Uterus (tissue), 4 donors: ENCODE measurements at places on chromosomes 6 and 20. TPM values are rescaled to one million over a fixed set of nuclear protein-coding genes. Genes with fewer than 3 reads are reported as not detected.
A peak's percentile ranks its signal among the peaks of the same experiment; 100 is the strongest.

GABRR1 gene
- total RNA-seq: not detected

CDS2 gene
- 22.5 TPM for total RNA-seq

ULBP1 gene
- not detected for total RNA-seq

CCN6 gene
- not detected for total RNA-seq

PRR18 gene
- total RNA-seq: not detected

TRIM40 gene
- total RNA-seq: not detected

APOM gene
- 1.9 TPM for total RNA-seq

GRCh38 chr20:58312836-58313235 is 3.3 kb downstream of the RAB22A start:
- peaks cover 3% of the 10 kb centered on the region for H3K4me1 ChIP-seq
- DNase-seq: no peak
- H3K36me3 ChIP-seq: no peaks in the 10 kb centered on the region
- H3K4me3 ChIP-seq: no peak overlapping the region

DNA sequence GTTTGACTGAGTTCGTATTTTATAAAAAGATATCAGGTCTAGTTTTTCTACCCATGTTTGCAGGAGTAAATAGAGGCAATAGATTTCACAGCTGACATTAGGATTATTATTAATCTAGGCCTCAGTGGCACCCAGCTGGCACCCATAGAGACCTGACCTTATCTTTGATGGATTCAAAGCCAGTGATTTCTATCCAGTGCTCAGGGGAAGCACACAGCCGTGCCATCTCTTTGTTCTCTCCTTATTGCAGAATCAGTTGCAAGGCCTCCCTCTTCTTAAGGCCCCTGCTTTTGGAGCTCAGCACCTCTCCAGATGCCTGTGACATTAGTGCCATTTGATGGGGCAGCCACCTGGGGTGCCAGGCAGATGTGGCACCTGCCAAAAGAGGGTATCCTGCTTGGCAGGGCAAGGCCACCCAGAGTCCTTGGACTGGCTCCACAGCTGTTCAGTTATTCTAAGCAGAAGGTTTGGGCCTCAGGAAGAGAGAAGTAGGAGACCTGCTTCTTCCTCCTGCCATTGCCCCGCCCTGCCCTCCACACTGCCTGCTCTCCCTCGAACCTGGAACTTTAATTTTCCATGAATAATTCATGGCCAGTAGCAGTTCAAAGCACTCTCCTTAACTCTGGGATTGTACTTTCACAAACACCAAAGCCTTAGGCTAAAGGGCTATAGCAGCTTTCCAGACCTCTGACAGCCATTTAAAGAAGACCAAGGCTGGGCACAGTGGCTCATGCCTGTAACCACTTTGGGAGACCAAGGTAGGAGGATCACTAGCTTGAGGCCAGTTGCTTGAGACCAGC is 206.3 kb downstream of the ZDHHC14 start:
- H3K27me3 ChIP-seq: no peaks in the 10 kb centered on the region
- no peak overlapping the region for H3K4me3 ChIP-seq
- H3K27ac ChIP-seq: no peak overlapping the region
- no peaks in the 10 kb centered on the region for H3K36me3 ChIP-seq
- H3K4me1 ChIP-seq: no peaks in the 10 kb centered on the region
- no peak for DNase-seq

DNA sequence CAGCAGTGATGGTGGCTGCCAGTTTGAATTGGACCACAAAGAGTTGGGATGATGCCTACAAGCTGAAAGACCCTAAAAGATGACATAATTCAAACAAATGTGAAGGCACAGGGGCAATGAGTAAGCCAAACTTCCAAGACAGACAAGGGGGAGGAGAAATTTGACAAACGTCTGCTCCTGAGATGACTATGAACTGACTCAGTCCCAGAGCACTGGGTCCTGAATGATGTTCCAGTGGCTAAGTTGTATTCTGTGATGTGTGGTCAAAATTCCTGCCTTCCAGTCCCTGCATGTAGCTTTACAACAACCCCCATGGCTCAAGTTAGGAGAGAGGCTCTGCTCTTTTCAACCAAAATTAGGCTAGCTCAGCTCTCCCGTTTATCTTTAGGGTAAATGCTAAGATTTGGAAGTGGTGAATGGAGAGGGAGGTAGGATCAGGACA is 86.1 kb upstream of the SIRPA start:
- no peaks in the 10 kb centered on the region for H3K4me1 ChIP-seq
- no peaks in the 10 kb centered on the region for H3K27me3 ChIP-seq
- H3K27ac ChIP-seq: no peak overlapping the region
- H3K4me3 ChIP-seq: no peak overlapping the region

GRCh38 chr20:19710336-19711120 is 47.5 kb upstream of the RIN2 start:
- no peaks in the 10 kb centered on the region for H3K36me3 ChIP-seq
- peaks cover 11% of the 10 kb centered on the region for H3K4me1 ChIP-seq
- peak overlapping the region; percentile 69 for H3K27ac ChIP-seq
- no peaks in the 10 kb centered on the region for H3K27me3 ChIP-seq
- peak; percentile 49 for DNase-seq

GRCh38 chr6:28053584-28053983 is 26.8 kb upstream of the ZNF165 start:
- H3K27me3 ChIP-seq: no peaks in the 10 kb centered on the region
- DNase-seq: no peak
- no peaks in the 10 kb centered on the region for H3K4me1 ChIP-seq
- H3K36me3 ChIP-seq: no peaks in the 10 kb centered on the region
- H3K27ac ChIP-seq: no peak overlapping the region

DNA sequence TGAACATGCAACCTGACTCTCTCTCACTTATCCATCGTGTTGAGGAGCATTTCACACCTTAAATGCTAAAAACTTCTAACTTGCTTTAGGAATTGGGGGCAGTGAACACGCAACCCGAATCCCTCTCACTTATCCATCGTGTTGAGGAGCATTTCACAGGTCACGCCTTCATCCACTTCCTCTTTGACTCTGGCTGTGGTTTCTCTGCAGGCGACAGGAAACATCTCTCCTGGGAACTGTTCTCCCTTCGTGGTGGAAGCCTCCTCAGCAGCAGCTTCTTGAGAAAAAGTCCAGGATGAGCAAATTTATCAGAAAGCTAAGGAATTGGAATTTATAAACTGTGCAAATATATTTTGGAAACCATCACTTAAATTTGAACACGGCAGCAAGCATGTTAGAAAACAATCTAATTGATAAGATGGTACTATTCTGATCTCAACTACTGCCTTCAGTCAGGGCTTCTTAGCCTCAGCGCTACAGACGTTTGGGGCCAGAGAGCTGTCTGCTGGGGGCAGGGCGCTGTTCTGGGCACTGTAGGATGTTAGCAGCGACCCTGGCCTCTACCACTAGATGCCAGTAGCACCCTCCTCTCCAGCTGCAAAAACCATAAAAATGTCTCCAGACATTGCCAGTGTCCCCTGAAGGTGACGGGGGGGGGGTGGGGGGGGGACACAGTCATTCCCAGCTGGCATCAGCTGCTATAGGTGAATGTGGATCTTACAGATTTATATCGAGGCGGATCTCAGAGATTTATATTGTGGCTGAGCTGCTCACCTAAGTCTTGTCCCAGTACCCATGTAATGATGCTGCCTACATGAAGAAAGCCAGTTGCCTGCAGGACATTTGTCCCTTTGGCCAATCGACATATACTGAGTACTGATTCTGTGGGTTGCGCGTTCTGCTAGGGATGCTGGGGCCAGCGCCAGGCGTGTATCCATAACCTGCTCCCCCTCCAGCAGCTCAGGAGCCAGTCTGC is 26.2 kb downstream of the CTCFL start:
- H3K27me3 ChIP-seq: no peaks in the 10 kb centered on the region
- H3K4me1 ChIP-seq: no peaks in the 10 kb centered on the region
- no peak overlapping the region for H3K4me3 ChIP-seq
- H3K27ac ChIP-seq: no peak overlapping the region
- no peak for DNase-seq

- H3K27ac ChIP-seq: no peak overlapping the region
- H3K36me3 ChIP-seq: no peaks in the 10 kb centered on the region
- no peak overlapping the region for H3K4me3 ChIP-seq
- DNase-seq: no peak
Observed at GRCh38 chr6:2579804-2580570, 170.7 kb downstream of the MYLK4 start.

DNA sequence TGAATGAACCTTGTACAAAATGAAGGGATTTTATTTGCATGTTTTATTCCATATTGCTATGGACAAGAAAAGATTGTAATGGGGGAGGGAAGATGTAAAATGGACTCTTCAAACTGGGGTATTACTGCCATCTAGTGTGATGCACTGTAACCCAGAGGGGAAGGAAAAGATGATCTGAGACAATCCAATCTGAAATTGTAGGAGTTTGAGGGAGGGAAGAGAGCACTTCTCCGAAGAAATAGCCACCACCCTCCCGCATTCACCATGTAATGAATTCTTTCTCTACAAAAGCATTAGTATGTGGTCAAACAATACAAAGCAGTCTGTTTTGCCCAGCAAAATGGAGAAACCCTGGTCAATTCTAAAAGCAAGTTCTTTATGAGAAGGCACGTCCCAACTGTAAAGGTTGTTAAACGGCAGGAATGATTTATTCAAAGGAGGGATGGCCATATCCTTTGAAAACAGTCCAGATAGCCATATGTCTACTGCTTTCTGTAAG is 679.5 kb upstream of the NRSN1 start:
- no peak overlapping the region for H3K27ac ChIP-seq
- no peak overlapping the region for H3K4me3 ChIP-seq
- H3K36me3 ChIP-seq: no peaks in the 10 kb centered on the region

DNA sequence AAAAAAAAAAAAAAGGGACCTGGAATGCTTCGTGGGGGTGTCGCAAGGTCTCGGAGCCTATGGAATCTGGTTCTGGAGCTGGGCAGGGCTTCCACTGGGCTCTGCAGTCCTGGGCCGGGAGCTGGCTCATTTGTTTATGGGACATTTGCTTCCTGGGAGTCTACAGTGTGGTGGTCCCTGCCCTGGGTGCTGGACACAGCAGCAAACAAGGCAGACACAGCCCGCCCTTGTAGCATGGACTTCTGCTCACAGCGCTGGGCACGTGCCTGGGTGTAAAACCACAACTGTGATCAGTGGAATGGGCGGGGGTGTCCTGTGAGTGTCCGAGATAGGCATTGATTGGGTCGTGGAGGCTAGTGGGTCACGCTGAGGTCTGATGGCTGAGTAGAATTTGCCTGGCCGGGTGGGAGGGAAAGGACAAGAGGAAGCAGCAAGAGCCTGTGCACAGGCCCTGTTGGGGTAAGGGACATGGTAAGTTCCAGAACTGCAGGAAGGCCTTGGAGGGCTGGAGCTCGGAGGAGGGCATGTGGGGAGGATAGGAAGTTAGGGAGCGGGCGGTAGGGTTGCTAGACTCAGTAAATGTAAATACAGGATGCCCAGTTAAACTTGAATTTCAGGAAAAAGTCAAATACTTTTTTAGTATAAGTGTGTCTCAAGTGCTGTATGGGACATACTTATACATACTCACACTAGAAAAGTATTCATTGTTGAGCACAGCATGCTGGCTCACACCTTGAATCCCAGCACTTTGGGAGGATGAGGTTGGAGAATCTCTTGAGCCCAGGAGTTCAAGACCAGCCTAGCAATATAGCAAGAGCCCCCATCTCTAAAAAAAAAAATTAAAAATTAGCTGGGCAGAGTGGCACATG is 61.3 kb upstream of the PMEPA1 start:
- no peak overlapping the region for H3K4me3 ChIP-seq
- no peaks in the 10 kb centered on the region for H3K36me3 ChIP-seq
- DNase-seq: no peak
- H3K27ac ChIP-seq: no peak overlapping the region
- H3K4me1 ChIP-seq: no peaks in the 10 kb centered on the region
- no peaks in the 10 kb centered on the region for H3K27me3 ChIP-seq

DNA sequence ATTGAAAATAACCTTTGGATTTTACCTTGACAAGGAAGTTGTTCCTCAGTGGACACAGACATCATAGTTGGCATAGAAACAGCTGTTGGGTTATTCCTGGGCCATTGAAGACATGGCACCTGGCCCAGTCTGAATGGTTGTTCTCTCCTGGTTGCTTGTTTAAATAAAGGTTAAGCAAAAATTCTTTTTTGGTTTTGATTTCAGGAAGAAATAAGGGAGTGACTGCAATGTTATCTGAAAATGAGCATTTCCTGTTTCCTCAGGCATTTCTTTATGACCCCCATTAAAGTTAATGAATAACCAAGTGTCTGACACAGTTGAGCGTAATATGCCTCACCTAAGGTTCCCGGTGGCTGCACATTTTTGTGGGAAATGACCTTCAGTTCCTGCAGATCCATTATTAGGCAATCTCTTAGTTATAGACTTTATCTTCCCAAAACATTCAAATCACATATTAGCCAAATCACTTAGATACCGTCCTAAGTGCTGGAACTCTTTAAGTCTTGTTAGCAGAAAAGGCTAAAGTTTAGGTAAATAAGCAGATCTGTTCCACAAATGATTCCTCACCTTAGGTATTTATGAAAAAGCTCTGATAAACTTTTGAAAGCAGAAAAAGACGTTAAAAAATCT is 648.7 kb upstream of the FLRT3 start:
- no peaks in the 10 kb centered on the region for H3K4me1 ChIP-seq
- no peaks in the 10 kb centered on the region for H3K36me3 ChIP-seq
- no peak overlapping the region for H3K27ac ChIP-seq
- H3K4me3 ChIP-seq: no peak overlapping the region
- H3K27me3 ChIP-seq: no peaks in the 10 kb centered on the region

- no peak overlapping the region for H3K4me3 ChIP-seq
- H3K27me3 ChIP-seq: no peaks in the 10 kb centered on the region
- no peaks in the 10 kb centered on the region for H3K36me3 ChIP-seq
- DNase-seq: no peak
Observed at GRCh38 chr6:158244373-158244772, 67.9 kb upstream of the TULP4 start.

DNA sequence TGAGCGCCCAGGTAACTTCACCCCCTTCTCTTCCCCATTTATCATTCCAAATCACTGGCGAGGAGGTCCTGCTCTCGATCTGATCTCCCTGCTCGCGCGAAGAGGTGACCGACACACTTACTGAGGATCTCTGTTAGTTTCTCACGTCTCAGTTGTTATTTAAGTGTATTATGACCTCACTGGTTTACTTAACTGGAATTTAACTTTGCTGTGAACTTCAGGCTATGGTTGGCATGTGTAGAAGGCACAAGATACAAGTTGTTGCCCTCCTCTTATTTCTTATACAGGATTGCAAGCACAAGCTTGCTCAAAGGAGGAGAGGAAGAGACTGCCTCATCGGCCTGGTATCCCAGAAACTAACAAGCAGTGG is 1.2 kb downstream of the RNF217 start:
- no peaks in the 10 kb centered on the region for H3K27me3 ChIP-seq
- peak overlapping the region; percentile 75 for H3K4me3 ChIP-seq
- DNase-seq: no peak
- no peaks in the 10 kb centered on the region for H3K4me1 ChIP-seq

- H3K36me3 ChIP-seq: no peaks in the 10 kb centered on the region
- DNase-seq: no peak
- H3K4me3 ChIP-seq: no peak overlapping the region
Observed at GRCh38 chr6:149259753-149260152, 57.8 kb upstream of the TAB2 start.

GRCh38 chr6:127924031-127924430 is 23.2 kb upstream of the THEMIS start:
- H3K27ac ChIP-seq: no peak overlapping the region
- no peaks in the 10 kb centered on the region for H3K27me3 ChIP-seq
- no peaks in the 10 kb centered on the region for H3K4me1 ChIP-seq
- no peak overlapping the region for H3K4me3 ChIP-seq
- H3K36me3 ChIP-seq: no peaks in the 10 kb centered on the region

GRCh38 chr6:84462698-84463097 is 235.3 kb upstream of the CEP162 start:
- no peak overlapping the region for H3K4me3 ChIP-seq
- no peak overlapping the region for H3K27ac ChIP-seq
- DNase-seq: no peak
- H3K4me1 ChIP-seq: no peaks in the 10 kb centered on the region
- no peaks in the 10 kb centered on the region for H3K36me3 ChIP-seq
- H3K27me3 ChIP-seq: no peaks in the 10 kb centered on the region
